Uterus (tissue), 4 donors: ENCODE measurements at places on chromosomes 1 and 21. TPM values are rescaled to one million over a fixed set of nuclear protein-coding genes. Genes with fewer than 3 reads are reported as not detected.

The FBXO2 gene
- 7.0 TPM for total RNA-seq

DNA sequence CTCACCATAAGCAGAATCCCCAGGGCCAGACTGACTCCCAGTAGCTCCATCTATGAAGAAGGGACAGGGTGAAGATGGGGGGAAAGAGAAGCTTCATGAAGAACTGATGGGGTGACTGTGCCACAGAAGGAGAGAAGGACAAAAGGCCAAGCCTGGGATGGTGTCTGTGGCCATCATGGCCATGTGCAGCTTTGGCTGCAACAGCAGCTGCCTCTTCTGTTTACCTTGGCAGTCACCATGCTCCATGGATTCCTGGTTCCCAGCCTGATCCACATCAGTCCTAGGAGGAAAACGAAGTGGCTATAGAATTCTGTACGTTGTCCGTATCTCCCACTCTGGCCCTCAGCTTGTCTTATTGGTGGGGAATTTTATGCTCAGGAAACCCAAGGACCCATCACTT, 12.0 kb downstream of the SEMA6C start:
- no peak for DNase-seq

GRCh38 chr1:234588386-234588785, 21.6 kb downstream of the IRF2BP2 start:
- DNase-seq, result no peak

DNA sequence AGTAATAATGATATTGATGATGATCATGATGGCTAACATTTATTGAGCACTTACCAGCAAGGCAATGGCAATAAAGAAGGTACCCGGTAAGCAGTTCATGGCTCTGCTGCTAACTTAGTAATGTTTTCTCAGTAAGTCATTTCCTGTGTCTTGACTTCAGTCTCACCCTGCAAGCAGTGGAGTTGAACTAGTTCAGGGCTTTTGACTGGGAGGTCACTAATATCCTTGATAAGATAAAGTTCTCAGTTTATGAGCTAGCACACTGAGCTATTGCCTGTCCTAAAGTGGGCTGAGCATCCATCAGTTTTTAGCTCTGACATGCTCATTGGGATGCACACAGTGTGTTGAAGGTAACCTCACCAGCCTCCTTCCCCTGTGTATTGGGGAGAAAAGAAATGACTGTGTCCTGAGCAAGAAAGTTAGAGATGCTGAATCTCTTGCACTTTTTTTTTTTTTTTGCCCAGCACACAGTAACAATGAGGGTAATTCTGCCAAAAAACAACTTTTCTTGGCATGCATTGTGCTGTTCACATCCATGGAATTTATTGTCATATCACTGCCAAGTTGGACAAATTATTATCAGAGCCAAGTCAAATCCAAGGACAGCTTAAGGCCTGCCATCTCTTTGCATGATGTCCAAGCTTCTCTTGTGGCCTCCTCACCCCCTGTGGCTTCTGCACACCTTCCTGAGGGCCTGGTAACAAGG, 55.5 kb upstream of the GADD45A start:
- no peak for DNase-seq

DNA sequence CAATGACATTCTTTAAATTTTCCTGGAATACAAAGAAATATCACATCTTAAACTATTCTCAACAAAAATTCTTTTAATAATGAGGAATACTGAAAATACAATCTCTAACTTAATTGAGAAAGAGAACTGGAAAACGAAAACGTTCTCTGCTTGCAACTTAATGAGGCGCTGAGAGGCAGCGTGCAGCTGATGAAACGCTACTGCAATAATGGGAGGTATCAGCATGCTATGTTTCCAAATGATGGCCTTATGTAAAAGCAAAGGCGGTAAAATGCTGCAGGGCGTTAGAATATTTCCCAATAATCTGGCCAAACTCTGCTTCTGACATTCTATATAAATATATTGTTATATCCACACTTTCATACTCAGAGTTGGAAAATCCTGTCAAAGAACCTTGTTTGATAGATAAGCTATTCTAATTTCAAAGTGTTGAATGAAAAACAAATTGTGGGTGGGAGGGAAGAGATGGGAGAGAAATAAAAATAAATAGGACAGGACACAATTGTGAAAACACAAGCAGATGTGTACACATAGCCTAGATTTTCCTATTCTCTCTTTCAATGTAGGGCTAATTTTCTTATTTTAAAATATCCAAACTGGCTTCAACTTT, 70.9 kb downstream of the APP start:
- no peak for DNase-seq

The APCS gene
- total RNA-seq, result not detected

The FNDC10 gene
- not detected for total RNA-seq

- no peak for DNase-seq
Observed at GRCh38 chr1:147245586-147246021, 3.1 kb downstream of the CHD1L start.

The ATP1A2 gene
- 10.2 TPM for total RNA-seq

The THRAP3 gene
- 37.1 TPM for total RNA-seq

The ATP1A4 gene
- 1.5 TPM for total RNA-seq

GRCh38 chr1:239008568-239008967, 377.8 kb upstream of the CHRM3 start:
- DNase-seq, result no peak

- no peak for DNase-seq
Observed at GRCh38 chr1:37315371-37315846, 159.0 kb upstream of the ZC3H12A start.

The OR2T4 gene
- total RNA-seq, result not detected

- no peak for DNase-seq
Observed at GRCh38 chr1:67771749-67772148, 61.5 kb downstream of the GNG12 start.

- peak; percentile 59 for DNase-seq
Observed at GRCh38 chr21:44012474-44013379, 618 bp downstream of the TRAPPC10 start.

The HMGCS2 gene
- not detected for total RNA-seq

- no peak for DNase-seq
Observed at GRCh38 chr1:224054012-224054411, 59.9 kb upstream of the FBXO28 start.

The LIN28A gene
- total RNA-seq, result 0.14 TPM
